ENCODE measurements at places on chromosomes 6 and 20.

GRCh38 chr20:20744170-20744725 is 31.8 kb upstream of the RALGAPA2 start:
- no peak for DNase-seq

DNA sequence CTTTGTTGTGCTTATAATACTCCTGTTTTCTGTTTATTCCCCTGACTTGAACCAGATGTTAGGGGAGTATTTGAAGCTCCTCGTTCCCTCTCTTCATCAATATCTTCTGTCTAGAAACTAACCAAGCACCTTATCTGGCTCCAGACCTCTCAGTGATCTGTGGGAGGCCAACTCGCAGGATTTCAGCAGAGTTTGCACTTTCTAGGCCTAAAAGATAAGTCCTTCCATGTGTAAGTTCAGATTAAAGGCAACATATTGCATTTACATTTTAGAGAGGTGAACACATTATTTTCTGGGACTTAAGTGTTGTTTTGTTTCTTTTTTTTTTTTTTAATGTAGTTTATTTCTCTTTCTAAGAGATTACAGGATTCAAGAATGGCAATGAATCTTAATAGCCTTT is 139.4 kb upstream of the AKAP12 start:
- DNase-seq: no peak

- DNase-seq: no peak
These were observed 744 bp upstream of the FOXO3 start for GRCh38 chr6:108559884-108560462.

GRCh38 chr20:43560974-43561373 is 2.1 kb downstream of the SGK2 start:
- no peak for DNase-seq

GRCh38 chr6:28597217-28597835 is 71.6 kb downstream of the GPX5 start:
- no peak for DNase-seq

GRCh38 chr20:6525447-6526303 is 241.8 kb upstream of the BMP2 start:
- no peak for DNase-seq

GRCh38 chr6:159467473-159468041 is 225.5 kb downstream of the SOD2 start:
- DNase-seq: no peak

DNA sequence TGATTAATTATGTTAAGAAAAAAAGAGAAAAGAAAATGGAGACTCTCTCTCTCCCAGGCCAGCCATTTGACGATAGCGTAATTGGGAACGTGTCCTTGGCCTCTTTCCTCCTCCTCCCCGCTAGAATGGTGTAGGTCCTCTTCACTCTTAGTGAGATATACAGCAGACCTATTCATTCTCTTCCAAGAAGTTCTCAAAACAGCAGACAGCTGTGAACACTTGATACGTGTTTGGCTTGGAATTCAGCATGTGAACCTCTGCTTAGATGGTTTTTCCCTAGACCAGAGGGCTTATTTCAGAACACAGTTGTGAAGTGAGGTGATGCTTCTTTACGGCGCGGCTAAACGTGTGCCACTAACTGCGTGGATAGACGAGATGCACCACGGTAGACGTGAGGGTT is 32.6 kb upstream of the TULP4 start:
- no peak for DNase-seq

DNA sequence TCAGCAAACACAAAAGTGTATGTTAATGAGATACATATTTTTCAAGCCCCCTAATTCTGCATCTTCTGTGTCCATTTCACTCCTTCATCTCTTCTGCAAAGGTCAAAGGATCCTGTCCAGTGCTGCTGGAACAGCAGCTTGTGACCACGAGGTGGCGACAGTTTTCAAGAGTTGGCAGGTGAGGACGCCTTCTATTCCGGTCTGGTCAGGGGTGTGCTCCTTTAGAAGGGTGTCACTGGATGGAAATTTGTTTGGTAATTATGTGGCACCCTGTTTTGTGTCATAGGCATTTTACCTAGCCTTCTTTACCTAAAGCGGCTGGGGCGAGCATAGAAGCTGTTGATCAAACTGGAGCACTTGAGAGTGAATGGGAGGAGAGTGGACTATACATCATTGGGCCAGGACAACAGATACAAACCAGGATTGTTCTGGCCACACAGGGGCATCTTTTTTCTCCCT is 32.9 kb upstream of the ERVFRD-1 start:
- DNase-seq: peak; percentile 62

- DNase-seq: no peak
These were observed 16.2 kb upstream of the RALY start for GRCh38 chr20:33977535-33977934.

- no peak for DNase-seq
These were observed 260.6 kb downstream of the PRL start for GRCh38 chr6:22036275-22036674.

- DNase-seq: peak; percentile 49
These were observed 64.2 kb downstream of the SGK1 start for GRCh38 chr6:134253681-134254080.

GRCh38 chr6:156980515-156980914 is 203.3 kb downstream of the ARID1B start:
- DNase-seq: no peak

DNA sequence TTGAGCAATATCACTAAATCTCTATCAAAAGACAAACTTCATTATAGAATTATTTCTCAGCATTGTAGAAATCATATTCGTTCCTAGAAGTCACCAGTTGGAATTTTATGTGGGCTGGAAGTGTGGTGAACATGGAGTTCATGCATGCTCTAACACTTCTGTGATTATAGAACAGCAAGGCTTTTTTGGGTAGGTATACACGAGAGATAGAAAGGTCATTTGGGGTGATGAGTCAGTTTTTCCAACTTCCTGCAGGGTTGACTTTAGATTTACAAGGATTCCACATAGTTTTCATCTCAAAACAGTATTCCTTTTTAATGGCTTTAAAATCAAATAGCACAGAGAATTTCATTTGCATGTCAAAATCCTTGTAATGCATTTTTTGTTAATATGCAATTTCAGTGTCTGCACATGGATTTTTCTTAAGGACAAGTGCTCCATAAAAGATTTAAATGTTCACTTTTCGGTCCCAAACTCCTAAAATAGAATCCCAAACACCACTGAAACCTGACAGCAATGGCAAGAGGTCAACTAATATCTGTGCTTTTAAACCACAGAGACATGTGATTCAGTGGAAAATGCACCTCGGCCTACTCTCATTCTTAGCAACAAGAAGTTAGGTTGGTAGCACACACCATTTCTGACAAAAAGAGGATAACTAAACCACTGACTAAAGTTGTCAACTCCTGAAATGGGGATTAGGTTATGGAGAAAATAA is 211.0 kb downstream of the MOXD1 start:
- DNase-seq: no peak

- no peak for DNase-seq
These were observed 204.3 kb upstream of the RSPO3 start for GRCh38 chr6:126914172-126914571.

DNA sequence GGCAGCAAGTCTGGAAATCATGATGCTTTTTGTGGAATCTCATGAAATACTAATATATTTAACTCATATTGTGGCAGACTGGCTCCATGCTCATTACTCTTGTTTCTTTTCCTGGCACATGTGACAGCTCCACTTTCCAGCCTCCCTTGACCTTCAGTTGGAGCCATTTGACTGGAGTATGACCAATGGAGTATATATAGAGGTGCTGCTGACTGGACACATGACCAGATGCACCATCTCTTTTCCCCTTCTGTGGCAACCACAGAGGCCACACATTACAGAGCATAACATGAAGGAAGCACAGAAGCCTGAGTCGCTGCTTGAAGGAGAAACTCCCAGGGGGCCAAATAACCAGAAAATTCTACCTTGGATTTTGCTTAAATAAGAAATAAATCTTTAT is 77.4 kb downstream of the MKKS start:
- no peak for DNase-seq

DNA sequence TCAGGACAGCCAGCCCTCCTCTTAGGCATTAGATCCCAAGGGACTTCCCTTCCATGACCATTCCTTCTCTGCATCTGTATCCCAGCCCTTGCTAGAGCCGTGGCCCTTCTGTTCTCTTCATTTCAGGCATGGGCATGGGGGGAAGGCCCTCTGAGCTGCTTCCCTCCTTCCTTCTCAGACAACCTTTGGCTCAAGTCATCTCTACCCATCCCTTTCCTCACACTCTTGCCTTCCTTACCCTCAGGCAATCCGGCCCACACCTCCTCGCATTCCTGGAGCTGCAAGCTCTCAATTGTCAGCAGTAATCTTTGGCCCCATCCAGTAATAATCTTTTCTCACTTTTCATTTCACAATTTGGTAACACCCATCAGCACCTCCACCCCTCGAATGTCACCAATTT is 426.9 kb upstream of the JARID2 start:
- DNase-seq: no peak

- no peak for DNase-seq
These were observed 51.6 kb downstream of the RALY start for GRCh38 chr20:34045294-34045693.

DNA sequence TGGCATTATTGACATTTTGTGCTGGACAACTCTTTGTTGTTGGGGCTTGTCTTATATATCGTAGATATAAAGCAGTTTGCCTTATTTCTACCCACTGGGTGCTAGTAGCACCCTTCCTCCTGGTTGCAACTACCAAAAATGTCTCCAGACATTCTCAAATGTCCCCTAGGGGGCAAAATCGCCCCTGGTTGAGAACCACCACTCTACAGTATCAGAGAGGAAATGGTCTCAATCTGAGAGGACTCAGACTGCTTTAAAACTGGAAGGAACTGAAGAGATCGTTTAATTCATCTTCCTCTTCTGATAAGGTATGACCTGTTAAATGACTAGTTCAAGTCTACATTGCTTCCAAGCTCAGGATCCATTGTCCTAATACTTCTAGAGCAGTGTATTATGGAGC is 14.9 kb downstream of the SH3BGRL2 start:
- DNase-seq: no peak

DNA sequence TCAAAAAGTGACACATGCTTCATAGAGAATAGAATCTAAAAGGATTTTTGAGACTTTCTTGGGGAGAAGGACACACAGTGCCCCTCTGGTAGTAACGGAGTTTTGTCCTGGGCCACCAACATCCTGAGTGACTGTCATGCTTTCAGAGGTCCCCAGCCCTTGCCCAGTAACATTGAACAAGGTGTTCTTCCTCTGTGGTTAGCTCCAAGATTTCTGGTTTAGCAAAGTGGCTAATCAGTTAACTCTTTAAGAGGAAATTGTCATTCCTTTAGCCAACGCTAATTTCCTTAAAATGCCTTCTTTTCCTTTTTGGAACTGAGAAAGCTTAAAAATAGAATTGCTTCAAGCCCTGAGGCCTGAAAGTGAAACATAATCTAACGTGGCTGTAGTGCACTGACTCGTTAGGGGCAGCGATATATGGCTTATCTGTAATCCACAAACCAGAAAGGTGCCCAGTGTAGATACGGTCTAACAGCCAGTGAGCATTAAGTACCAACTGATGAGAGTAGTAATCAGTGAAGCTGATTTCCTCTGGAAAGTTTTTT is 7.8 kb downstream of the E2F3 start:
- no peak for DNase-seq

GRCh38 chr6:142416179-142416578 is 114.4 kb downstream of the ADGRG6 start:
- no peak for DNase-seq

GRCh38 chr6:157466342-157466648 is 85.3 kb downstream of the ZDHHC14 start:
- no peak for DNase-seq

- no peak for DNase-seq
These were observed 498.7 kb downstream of the PREX1 start for GRCh38 chr20:48329031-48329615.

- no peak for DNase-seq
These were observed 69.7 kb upstream of the PMEPA1 start for GRCh38 chr20:57779401-57780003.

DNA sequence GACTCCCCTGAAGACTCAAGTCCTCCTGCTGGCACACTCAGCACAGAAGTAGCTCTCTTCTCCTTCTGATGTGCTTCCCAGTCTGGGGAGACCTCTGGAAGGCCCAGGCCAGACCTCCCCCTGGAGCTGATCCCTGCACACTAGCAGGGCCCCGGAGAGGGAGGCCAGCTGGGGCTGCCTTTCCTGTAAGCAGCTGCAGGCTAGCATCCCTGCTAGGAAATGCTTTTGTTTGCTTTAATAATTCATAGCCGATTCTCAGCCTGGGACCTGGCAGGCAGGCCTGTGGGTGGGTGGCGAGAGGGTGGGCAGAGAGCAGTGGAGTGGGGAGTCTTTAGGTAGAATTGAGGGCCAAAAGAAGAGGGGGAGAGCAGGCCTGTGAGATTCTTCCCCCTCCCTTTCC is 5.2 kb downstream of the EBF4 start:
- DNase-seq: no peak

- no peak for DNase-seq
These were observed 84.3 kb downstream of the PFDN4 start for GRCh38 chr20:54292185-54292584.

DNA sequence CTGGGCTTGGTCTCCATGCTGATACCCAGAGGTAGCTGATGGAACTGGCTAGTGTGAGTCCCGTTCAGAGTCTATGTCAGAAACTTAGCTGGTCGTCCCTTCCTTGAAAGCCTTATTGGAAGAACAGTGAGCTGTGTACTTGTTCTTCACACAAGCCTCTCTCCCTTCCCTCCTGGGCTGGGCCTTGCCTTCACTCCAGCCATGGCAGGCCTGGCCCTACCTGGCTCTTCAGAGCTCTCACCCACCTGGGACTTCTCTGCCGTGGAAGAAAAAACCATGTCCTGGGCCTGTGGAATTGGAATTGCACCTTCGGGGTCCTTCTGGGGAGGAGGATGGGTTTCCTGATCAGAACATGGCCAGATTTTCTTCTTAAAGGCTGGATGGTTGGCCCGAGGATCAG is 20.3 kb upstream of the ZNF831 start:
- DNase-seq: no peak

GRCh38 chr6:150735341-150735851 is 130.1 kb upstream of the MTHFD1L start:
- DNase-seq: no peak

DNA sequence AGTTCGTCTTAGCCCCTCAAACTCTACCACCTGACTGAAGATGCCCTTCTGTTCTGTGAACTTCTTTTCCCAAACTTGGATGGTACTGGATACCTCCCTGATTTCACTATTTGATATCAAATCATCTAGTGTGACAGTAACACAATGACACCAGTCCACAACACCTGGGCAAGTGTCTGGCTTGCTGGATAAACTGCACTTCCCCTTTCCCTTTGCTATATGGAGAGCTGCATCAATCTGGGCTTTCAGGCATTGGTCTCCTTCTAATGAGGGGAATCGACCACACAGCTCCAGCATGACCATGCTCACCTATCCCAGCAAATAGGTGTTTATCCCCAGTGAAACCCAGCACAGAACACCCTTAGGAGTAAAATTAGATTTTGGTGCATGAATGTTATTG is 3.1 kb downstream of the F13A1 start:
- DNase-seq: no peak
